ENCODE measurements at places on chromosomes 1 and 21. TPM values are rescaled to one million over a fixed set of nuclear protein-coding genes. Genes with fewer than 3 reads are reported as not detected.
A peak's percentile ranks its signal among the peaks of the same experiment; 100 is the strongest.

DNA sequence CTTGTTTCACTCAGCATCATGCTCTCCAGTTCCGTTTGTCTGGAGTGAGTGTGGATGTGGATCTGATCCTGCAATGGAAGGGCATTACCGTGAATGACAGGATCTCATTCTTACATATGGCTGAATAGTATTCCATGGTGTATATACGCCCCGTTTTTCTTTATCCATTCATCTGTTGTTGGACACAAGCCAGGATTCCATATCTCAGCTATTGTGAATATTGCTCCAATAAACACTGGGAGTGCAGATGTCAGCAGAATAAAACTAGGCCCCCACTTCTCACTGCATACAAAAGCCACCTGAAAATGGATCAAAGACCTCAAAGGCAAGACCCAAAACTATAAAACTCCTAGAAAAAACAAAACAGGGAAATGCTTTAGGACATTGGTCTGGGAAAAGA, 120.3 kb upstream of the TMPRSS2 start:
- no peaks in the 10 kb centered on the region for H3K4me1 ChIP-seq
- no peaks in the 10 kb centered on the region for H3K36me3 ChIP-seq
- peaks cover 32% of the 10 kb centered on the region for H3K27me3 ChIP-seq

CGN gene
- 0.59 TPM for total RNA-seq

CFAP107 gene
- not detected for total RNA-seq

OR2T29 gene
- not detected for total RNA-seq

PDPN gene
- not detected for total RNA-seq

- peaks cover 19% of the 10 kb centered on the region for H3K27me3 ChIP-seq
- no peak overlapping the region for H3K27ac ChIP-seq
- H3K4me3 ChIP-seq: no peak overlapping the region
- DNase-seq: no peak
Measured at GRCh38 chr1:207670192-207670591, 25.3 kb downstream of the CR1L start.

LAD1 gene
- total RNA-seq: not detected

DNA sequence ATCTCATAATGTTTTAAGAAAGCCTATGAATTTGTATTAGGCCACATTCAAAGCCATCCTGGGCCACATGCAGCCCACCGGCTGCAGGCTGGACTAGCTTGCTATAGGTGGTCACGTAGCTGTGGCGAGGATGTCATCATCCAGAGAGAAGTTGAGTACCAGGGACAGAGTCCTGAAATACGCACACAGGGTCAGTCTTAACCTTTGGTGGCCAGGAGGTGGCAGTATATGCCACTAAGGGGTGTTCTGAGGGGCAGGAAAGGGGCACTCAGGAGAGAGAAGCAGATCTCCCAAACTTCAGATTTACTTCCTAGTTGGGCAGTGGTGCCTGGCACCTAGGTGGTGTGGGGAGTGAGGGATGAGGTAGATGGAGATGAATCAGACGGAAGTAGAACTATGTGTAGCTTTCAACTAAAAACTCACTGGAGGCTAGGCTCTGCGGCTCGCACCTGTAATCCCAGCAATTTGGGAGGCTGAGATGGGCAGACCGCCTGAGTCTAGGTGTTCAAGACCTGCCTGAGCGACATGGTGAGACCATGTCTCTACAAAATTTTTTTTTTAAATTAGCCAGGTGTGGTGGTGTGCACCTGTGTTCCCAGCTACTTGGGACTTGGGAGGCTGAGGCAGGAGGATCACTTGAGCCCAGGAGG, 16.3 kb upstream of the CDK18 start:
- H3K4me3 ChIP-seq: no peak overlapping the region
- peak; percentile 43 for DNase-seq

DNA sequence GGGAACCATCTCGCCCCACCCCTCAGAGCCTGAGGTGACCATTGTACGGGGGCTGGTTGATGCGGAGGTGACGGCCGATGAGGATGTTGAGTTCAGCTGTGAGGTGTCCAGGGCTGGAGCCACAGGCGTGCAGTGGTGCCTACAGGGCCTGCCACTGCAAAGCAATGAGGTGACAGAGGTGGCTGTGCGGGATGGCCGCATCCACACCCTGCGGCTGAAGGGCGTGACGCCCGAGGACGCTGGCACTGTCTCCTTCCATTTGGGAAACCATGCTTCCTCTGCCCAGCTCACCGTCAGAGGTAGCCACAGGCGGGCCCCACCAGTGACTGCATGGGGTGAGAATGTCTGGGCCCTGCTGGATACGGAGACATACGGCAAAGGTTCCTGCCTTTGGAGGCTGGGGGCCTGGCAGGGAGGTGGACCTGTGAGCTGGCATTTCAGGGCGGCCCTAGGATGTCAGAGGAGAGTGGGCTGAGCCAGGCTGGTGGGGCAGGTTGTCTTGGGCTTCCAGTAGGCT, 98.5 kb downstream of the TRIM11 start:
- no peak for DNase-seq
- no peak overlapping the region for H3K27ac ChIP-seq
- no peaks in the 10 kb centered on the region for H3K4me1 ChIP-seq
- no peak overlapping the region for H3K4me3 ChIP-seq

DNA sequence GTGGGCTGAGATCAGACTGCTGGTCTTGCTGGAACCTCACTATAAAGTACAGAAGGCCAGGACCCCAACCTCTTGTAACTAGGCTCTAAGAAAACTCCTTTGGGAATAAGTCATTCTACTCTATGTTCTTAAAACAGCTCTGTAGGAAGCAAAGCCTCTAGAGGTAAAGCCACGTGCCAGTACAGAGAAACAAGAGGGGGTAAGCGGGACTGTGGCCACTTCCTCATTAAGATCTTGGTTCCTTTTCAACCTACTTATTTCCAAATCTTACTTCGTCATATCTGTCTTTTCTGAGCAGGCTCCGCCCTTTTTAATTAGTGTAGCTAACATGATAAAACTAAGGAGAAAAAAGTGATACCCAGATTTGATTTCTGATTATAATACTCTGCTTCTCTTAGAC, 3.8 kb downstream of the NCSTN start:
- H3K27ac ChIP-seq: no peak overlapping the region
- H3K36me3 ChIP-seq: peaks cover 61% of the 10 kb centered on the region
- no peaks in the 10 kb centered on the region for H3K27me3 ChIP-seq
- no peak overlapping the region for H3K4me3 ChIP-seq

DNA sequence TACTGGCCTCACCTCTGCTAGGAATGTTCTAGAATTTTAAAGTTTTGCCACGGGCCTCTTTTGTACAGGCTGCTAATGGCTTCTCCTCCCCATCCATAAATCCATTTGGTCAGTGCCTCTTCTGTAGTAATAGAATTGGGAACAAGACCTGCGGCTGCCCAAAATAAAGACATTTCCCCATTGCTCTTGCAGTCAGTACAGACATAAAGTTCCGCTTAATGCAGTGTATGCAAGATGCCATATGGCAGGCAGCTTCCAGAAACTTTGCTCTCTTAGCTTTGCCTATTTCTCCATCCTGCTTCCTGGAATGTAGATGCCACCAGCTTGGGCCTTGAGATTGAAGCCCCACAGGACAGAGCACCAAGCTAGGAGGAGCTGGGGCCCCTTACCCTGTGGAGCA, 3.7 kb upstream of the SLC2A5 start:
- DNase-seq: no peak
- peaks cover 7% of the 10 kb centered on the region for H3K4me1 ChIP-seq
- H3K36me3 ChIP-seq: no peaks in the 10 kb centered on the region

RAD54L gene
- 1.2 TPM for total RNA-seq

DNA sequence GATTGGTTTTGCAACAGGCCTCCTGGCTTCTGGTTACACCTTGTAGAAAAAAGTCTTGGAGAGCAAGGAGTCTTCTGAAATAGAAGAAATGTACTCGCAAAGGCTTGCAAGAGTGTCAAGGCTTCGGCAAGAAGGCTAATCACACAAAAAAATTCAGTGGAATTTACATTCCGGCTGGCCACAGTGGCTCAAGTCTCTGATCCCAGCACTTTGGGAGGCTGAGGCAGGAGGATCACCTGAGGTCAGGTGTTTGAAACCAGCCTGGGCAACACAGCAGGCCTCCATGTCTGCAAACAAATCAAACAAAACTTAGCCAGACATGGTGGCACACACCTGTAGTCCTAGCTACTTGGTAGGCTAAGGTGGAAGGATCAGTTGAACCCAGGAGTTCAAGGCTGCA, 7.7 kb upstream of the DOP1B start:
- no peak overlapping the region for H3K27ac ChIP-seq
- peaks cover 39% of the 10 kb centered on the region for H3K4me1 ChIP-seq
- no peak for DNase-seq
- H3K27me3 ChIP-seq: no peaks in the 10 kb centered on the region
- H3K4me3 ChIP-seq: no peak overlapping the region

FLG2 gene
- total RNA-seq: not detected

- no peak overlapping the region for H3K4me3 ChIP-seq
- no peaks in the 10 kb centered on the region for H3K27me3 ChIP-seq
- DNase-seq: no peak
- H3K27ac ChIP-seq: no peak overlapping the region
Measured at GRCh38 chr1:194342484-194343262, 1156.3 kb upstream of the B3GALT2 start.

IFI44 gene
- 53.4 TPM for total RNA-seq

DNA sequence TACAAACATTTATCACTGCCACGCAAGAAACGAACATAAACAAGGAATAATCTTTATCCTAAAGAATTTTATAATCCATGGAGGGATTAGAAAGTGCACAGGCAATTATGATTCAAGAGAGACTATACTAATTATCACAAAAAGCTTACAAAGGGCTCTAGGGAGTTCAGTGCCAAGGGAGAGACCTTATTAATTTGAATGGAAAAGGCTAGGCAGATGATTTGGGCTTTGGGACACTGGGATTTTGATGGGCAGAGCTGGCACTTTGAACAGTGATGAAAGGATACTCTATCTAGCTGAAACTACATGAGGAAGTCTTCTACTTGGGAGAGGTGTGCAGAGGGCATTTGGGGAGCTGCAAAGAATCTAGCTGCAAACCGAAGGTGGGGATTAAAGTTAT, 48.9 kb upstream of the IVNS1ABP start:
- no peak for DNase-seq
- H3K4me3 ChIP-seq: no peak overlapping the region
- H3K36me3 ChIP-seq: no peaks in the 10 kb centered on the region
- no peak overlapping the region for H3K27ac ChIP-seq
- H3K27me3 ChIP-seq: no peaks in the 10 kb centered on the region

DNA sequence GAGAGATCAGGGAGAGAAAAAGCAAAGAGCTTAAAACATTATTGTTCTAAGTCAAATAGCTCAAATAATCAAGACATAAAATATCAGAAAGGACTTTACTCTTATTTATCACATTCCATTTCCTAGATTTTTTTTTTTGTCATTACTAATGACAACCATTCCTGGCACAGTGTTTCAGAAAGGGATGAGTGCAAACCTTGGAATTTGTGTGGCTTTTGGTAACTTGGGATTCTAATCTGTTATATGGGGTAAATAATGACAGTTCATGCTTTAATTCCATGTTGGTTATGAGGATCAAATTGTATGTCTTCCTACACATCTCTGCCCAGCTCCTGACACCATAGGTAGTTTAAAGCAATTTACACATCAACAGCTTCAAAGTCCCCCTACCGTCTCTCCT, 358.4 kb upstream of the ADGRL4 start:
- no peak overlapping the region for H3K27ac ChIP-seq
- no peak overlapping the region for H3K4me3 ChIP-seq
- DNase-seq: no peak
- H3K4me1 ChIP-seq: no peaks in the 10 kb centered on the region

TNFSF4 gene
- 3.8 TPM for total RNA-seq

GRCh38 chr1:192147221-192147620, 11.0 kb upstream of the RGS18 start:
- no peak for DNase-seq
- H3K36me3 ChIP-seq: no peaks in the 10 kb centered on the region
- H3K27me3 ChIP-seq: no peaks in the 10 kb centered on the region
- H3K27ac ChIP-seq: no peak overlapping the region

CYP4A22 gene
- not detected for total RNA-seq

DNA sequence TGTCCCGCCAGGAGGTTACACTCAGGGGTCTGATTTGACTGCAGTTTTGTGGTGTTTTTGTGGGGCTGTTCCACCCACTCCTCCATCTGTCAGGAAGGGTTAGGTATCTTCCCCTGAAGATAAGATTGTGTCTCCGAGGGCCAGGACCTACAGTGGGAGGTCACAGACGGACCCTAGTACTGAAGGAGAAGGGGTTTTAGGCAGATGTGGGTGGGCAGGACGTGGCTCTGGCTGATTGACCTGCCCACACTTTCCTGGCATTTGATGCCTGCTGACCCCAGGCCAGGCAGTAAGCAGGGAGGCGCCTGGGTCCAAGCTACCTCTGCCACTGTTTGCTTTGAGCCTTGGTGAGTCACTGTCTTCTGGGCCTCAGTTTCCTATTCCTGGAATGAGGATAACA, 13.9 kb downstream of the RPS6KA1 start:
- H3K27ac ChIP-seq: peak overlapping the region; percentile 91
- H3K4me1 ChIP-seq: peaks cover 52% of the 10 kb centered on the region
- peaks cover 16% of the 10 kb centered on the region for H3K36me3 ChIP-seq
- DNase-seq: no peak
- H3K27me3 ChIP-seq: no peaks in the 10 kb centered on the region

LCE3B gene
- not detected for total RNA-seq

DNA sequence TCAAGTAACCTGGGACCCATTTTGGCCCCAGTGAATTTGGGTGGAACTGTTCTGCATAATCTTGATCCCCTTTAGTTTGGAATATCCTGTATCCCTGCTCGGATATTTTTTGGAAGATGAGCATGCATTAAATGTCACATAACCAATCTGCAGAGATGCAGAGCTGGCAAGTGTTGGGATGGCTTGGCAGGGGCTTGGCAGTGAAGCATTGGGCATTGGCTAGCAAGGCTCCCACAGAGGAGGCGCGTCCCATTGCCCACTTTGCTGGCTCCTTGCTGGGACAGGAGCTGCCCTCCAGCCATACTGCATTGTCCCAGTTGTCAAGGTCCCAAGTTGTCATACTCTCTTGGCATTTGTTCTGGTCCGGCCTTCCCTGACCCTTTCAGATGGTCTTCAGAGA, 29.9 kb downstream of the LAMC2 start:
- H3K4me1 ChIP-seq: peaks cover 22% of the 10 kb centered on the region
- DNase-seq: no peak
- no peaks in the 10 kb centered on the region for H3K36me3 ChIP-seq
- peaks cover 2% of the 10 kb centered on the region for H3K27me3 ChIP-seq
- H3K27ac ChIP-seq: no peak overlapping the region

GRCh38 chr1:193486671-193487229, 300.3 kb upstream of the B3GALT2 start:
- DNase-seq: no peak
- H3K27ac ChIP-seq: peak overlapping the region; percentile 37
- H3K27me3 ChIP-seq: no peaks in the 10 kb centered on the region
- H3K4me1 ChIP-seq: no peaks in the 10 kb centered on the region

SEMA4A gene
- 4.6 TPM for total RNA-seq

DNA sequence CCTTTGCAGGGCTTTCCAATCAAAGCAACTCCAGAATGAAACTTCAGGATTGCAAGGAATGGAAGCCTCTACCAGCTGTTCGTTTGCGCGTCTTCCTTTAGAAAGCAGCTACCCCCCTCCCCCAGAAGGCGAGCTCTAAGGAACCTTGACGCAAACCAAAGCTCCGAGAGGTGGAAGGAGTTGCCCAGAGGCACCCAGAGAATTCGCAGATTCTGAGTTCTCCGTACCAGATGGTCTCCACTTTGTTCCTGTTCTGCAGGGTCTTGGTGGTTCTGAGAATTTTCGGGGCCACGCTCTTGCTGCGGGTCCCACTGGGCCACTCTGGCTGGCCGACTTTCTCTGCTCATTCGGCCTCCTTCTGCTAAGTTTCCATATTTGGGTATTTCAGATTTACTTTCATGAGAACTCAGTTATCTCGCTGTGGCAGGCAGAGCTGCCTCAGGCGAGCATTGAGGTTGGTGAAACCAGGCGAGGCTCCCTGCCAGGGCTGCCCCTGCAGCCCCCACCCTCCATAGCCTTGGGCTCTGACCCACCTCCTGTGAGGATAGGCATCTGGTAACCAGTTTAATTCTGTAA, 801 bp downstream of the TRAF5 start:
- H3K27ac ChIP-seq: peak overlapping the region; percentile 84
- peaks cover 72% of the 10 kb centered on the region for H3K4me1 ChIP-seq
- no peaks in the 10 kb centered on the region for H3K27me3 ChIP-seq
- peak; percentile 23 for DNase-seq
- peak overlapping the region; percentile 91 for H3K4me3 ChIP-seq

HORMAD1 gene
- total RNA-seq: not detected

All from T-cell (primary cell).